Right lobe of liver (tissue), 6 donors: ENCODE measurements at places on chromosomes 16 and 17.

GRCh38 chr17:60538726-60539125, 12.7 kb upstream of the APPBP2 start:
- H3K4me1 ChIP-seq, result no peaks in the 10 kb centered on the region
- no peak overlapping the region for H3K4me3 ChIP-seq
- no peak for DNase-seq
- no peaks in the 10 kb centered on the region for H3K27me3 ChIP-seq
- H3K27ac ChIP-seq, result no peak overlapping the region

GRCh38 chr17:7745748-7746470, 28.4 kb downstream of the DNAH2 start:
- H3K36me3 ChIP-seq, result no peaks in the 10 kb centered on the region
- no peak for DNase-seq
- H3K27ac ChIP-seq, result no peak overlapping the region
- no peaks in the 10 kb centered on the region for H3K4me1 ChIP-seq
- no peak overlapping the region for H3K4me3 ChIP-seq

GRCh38 chr17:60130466-60130865, 19.3 kb upstream of the CA4 start:
- DNase-seq, result no peak
- no peaks in the 10 kb centered on the region for H3K27me3 ChIP-seq
- H3K27ac ChIP-seq, result no peak overlapping the region
- H3K36me3 ChIP-seq, result no peaks in the 10 kb centered on the region
- no peaks in the 10 kb centered on the region for H3K4me1 ChIP-seq
- no peak overlapping the region for H3K4me3 ChIP-seq

GRCh38 chr17:59329176-59330052, 2.0 kb upstream of the YPEL2 start:
- no peak overlapping the region for H3K4me3 ChIP-seq
- H3K27me3 ChIP-seq, result no peaks in the 10 kb centered on the region
- no peaks in the 10 kb centered on the region for H3K4me1 ChIP-seq
- DNase-seq, result peak; percentile 75

GRCh38 chr17:49557312-49558024, 18.2 kb upstream of the NXPH3 start:
- no peaks in the 10 kb centered on the region for H3K4me1 ChIP-seq
- no peaks in the 10 kb centered on the region for H3K27me3 ChIP-seq
- H3K36me3 ChIP-seq, result no peaks in the 10 kb centered on the region
- H3K27ac ChIP-seq, result no peak overlapping the region
- H3K4me3 ChIP-seq, result no peak overlapping the region
- DNase-seq, result peak; percentile 45

- H3K27ac ChIP-seq, result peak overlapping the region; percentile 86
- no peaks in the 10 kb centered on the region for H3K36me3 ChIP-seq
- H3K4me3 ChIP-seq, result no peak overlapping the region
Observed at GRCh38 chr16:30903596-30903995, 7.2 kb downstream of the CTF1 start.

DNA sequence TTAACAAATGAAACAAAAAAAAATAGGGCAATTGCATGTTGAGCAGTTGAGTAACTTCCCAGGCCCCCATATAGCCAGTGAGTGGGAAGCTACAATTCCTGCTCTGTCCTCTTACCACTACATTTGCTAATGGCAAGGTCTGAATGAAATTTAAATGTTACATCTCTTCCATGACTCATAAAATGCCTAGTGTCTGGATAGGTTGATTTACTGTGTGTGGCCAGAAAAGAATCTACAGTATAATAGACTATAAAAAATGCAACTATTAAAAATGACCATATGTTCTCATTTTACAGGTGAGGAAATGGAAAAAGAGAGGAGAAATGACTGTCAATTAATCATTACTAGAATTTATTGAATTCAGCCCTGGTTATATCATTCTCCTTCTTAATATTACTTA, 1199.3 kb downstream of the CDH11 start:
- H3K4me3 ChIP-seq, result no peak overlapping the region
- H3K27ac ChIP-seq, result no peak overlapping the region
- no peaks in the 10 kb centered on the region for H3K36me3 ChIP-seq
- no peaks in the 10 kb centered on the region for H3K27me3 ChIP-seq

GRCh38 chr17:76161619-76162266, 20.7 kb upstream of the FOXJ1 start:
- H3K36me3 ChIP-seq, result no peaks in the 10 kb centered on the region
- no peak overlapping the region for H3K27ac ChIP-seq
- no peak for DNase-seq
- no peaks in the 10 kb centered on the region for H3K27me3 ChIP-seq

DNA sequence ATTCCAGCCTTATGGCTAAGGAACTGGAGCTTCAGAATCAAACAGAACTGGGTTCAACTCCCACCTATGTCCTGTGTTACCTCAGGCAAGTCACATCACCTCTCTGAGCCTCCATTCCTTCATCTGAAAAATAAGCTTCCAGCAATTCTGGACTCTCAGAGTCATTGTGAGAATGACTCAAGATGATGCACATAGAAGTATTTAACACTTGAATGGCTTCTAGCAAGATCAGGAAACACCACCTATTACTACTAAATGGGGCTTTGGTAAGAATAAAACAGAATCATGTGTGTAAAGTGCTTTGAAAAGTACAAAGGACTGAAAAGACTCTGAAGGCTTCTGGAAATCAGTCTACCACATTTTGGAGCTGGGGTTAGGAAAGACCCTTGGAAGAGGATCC, 30.8 kb upstream of the CALB2 start:
- no peaks in the 10 kb centered on the region for H3K4me1 ChIP-seq
- H3K36me3 ChIP-seq, result no peaks in the 10 kb centered on the region

GRCh38 chr16:88430524-88431446, 22.3 kb upstream of the ZFPM1 start:
- DNase-seq, result no peak
- H3K4me1 ChIP-seq, result no peaks in the 10 kb centered on the region
- peak overlapping the region; percentile 26 for H3K4me3 ChIP-seq
- H3K27ac ChIP-seq, result peak overlapping the region; percentile 31
- H3K27me3 ChIP-seq, result no peaks in the 10 kb centered on the region

DNA sequence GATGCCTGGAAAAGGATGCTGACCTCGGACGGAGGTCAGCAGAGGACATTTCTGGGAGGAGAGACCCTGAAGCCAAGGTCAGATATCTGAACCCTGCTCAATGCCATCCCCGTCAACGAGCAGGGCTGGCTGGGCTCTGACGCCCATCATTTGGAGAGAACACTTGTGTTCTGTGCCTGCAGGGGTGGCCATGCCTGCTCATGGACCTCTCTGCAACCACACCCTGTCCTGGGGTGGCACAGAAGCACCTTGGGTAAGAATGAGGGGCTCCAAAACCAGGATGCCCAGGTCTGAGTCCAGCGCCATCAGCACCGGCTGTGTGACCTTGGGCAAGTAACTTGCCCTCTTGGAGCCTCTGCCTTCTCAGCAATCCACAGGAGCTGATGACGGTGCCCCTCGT, 293.7 kb upstream of the FOXF1 start:
- DNase-seq, result no peak
- H3K27ac ChIP-seq, result no peak overlapping the region
- no peaks in the 10 kb centered on the region for H3K4me1 ChIP-seq
- no peaks in the 10 kb centered on the region for H3K36me3 ChIP-seq
- no peak overlapping the region for H3K4me3 ChIP-seq

DNA sequence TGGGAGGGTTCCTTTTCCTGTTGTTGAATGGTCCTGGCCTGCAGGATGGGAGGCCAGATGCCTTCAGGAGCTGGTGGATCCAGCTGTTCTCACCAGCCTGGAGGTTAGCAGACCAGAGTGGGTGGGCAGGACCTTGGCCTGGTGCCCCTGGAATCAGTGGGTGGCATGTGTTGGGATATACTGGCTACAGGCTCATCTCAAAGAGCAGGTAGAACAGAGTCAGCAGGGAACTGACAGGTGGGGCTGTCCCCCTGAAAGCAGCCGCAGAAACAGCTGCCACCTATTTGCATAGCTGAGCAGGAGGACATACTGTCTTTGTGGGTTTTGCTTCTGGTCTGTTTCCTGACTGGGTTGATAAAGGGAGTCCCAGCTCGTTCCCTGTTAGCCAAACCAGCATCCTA, 144.1 kb downstream of the RAB11FIP4 start:
- H3K27ac ChIP-seq, result no peak overlapping the region
- no peaks in the 10 kb centered on the region for H3K27me3 ChIP-seq

GRCh38 chr17:74330446-74330845, 4.4 kb downstream of the KIF19 start:
- no peaks in the 10 kb centered on the region for H3K36me3 ChIP-seq
- H3K27me3 ChIP-seq, result no peaks in the 10 kb centered on the region
- DNase-seq, result no peak
- no peak overlapping the region for H3K27ac ChIP-seq
- H3K4me1 ChIP-seq, result no peaks in the 10 kb centered on the region
- no peak overlapping the region for H3K4me3 ChIP-seq
